Omental fat pad (tissue), 4 donors: ENCODE measurements at places on chromosomes 3 and 15. TPM values are rescaled to one million over a fixed set of nuclear protein-coding genes. Genes with fewer than 3 reads are reported as not detected.

GRCh38 chr15:49492151-49492550, 69.1 kb downstream of the FGF7 start:
- DNase-seq, result no peak

Gene SPRED1
- total RNA-seq, result 33.4 TPM

Gene MAP6D1
- total RNA-seq, result not detected

DNA sequence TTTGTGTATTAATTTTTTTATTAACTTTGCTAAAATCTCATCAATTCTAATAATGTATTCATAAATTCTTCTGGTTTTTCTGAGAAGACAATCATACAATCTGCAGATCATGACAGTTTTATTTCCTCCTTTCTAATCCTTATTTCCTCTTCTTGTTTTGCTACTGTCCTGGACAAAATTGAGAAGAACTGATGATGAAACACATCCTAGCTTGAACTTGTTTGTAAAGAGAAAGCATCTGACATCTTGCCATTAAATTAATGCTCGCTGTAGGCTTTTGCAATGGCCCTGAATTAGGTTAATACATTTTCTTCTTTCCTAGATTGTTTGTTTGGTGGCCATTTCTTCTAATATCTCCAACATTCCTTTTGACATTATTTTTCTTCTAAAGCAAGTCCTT, 110.9 kb upstream of the TPM1 start:
- no peak for DNase-seq

- DNase-seq, result no peak
These were observed 27.9 kb upstream of the SFMBT1 start for GRCh38 chr3:53073553-53074365.

DNA sequence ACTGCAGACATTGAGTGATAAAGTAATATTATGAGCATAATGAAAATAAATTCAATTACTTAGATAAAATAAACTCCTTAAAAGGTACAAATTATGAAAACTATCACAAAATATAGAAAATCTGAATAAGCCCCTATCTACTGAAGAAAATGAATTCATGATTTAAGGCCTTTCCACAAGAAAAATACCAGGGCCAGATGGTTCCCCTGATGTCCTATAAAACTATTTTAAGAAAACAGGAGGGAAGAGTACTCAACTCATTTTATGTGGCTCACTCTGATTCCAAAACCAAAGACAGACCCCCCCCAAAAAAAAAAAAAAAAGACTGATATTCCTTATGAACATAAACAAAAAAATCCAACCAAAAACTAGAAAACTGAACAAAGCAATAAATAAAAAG, 59.9 kb downstream of the ADAM10 start:
- no peak for DNase-seq

Gene GUCA1C
- total RNA-seq, result not detected

DNA sequence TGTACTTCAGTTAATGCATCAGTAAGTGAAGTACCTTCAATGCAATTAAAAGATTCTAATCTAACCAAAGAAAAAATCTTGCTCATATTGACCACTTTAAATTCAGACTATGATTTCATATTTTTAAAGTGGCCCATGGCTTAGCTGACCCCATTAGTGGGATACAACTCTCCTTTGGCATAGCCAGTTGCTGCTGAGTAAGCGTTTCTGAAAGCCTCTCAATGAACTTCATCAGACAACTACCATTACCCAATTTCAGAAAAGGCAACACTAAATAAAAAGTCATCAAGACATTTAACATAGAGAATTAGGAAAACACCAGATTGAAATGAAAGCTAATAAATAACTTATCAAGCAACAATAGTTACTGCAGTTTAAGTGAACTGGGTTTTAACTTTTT, 27.0 kb downstream of the CADM2 start:
- DNase-seq, result no peak

- DNase-seq, result no peak
These were observed 118.4 kb upstream of the FLNB start for GRCh38 chr3:57889807-57890206.

- no peak for DNase-seq
These were observed 95.9 kb downstream of the TLE3 start for GRCh38 chr15:70001859-70002258.
